ENCODE measurements at places on chromosomes 4 and X. TPM values are rescaled to one million over a fixed set of nuclear protein-coding genes. Genes with fewer than 3 reads are reported as not detected.

DNA sequence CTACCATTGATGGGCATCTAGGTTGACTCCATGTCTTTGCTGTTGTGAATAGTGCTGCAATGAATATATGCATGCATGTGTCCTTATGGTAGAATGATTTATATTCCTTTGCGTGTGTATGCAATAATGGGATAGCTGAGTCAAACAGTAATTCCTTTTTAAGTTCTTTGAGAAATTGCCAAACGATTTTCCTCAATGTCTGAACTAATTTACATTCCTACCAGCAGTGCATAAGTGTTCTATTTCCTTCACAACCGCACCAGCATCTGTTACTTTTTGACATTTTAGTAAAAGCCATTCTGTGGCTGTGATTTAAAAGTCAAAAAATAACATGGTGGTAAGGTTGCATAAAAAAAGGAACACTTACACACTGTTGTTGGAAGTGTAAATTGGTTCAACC lies 103.1 kb upstream of the FAM47B start:
- H3K4me3 ChIP-seq = no peak overlapping the region
- DNase-seq = no peak
- H3K27ac ChIP-seq = no peak overlapping the region
- H3K4me1 ChIP-seq = no peaks in the 10 kb centered on the region

- DNase-seq = no peak
- H3K27ac ChIP-seq = peak overlapping the region; percentile 86
- H3K4me1 ChIP-seq = peaks cover 46% of the 10 kb centered on the region
- no peaks in the 10 kb centered on the region for H3K27me3 ChIP-seq
- H3K4me3 ChIP-seq = no peak overlapping the region
Measured at GRCh38 chrX:65706041-65706828, 38.8 kb downstream of the MSN start.

- no peak overlapping the region for H3K27ac ChIP-seq
- no peaks in the 10 kb centered on the region for H3K4me1 ChIP-seq
Measured at GRCh38 chrX:50343917-50344316, 126.7 kb downstream of the DGKK start.

C1QTNF7 gene
- not detected for total RNA-seq

GRCh38 chrX:64350047-64350446 lies 45.2 kb downstream of the MTMR8 start:
- H3K36me3 ChIP-seq = peaks cover 2% of the 10 kb centered on the region
- no peak for DNase-seq
- H3K27me3 ChIP-seq = no peaks in the 10 kb centered on the region
- H3K27ac ChIP-seq = no peak overlapping the region
- no peak overlapping the region for H3K4me3 ChIP-seq

NPNT gene
- total RNA-seq = not detected

DNA sequence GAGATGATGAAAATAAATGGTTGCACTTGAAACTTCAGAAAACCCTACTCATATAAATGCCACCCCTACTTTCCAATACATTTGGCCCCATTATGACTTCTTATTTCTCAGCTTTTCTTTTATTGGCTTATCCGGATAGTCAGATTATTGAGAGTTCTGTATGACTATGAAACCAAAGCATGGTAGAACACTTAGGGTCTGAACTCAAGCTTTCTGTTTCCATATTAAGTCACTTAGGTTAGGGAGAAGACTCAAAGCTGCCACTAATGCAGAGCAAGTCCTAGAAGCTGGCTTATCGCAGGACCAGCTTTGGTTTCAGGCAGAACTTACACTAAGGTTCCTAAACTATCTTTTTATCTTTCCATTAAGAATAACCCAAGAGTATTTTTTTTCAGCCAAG lies 229.9 kb upstream of the CPEB2 start:
- no peaks in the 10 kb centered on the region for H3K36me3 ChIP-seq
- no peak overlapping the region for H3K27ac ChIP-seq
- no peak overlapping the region for H3K4me3 ChIP-seq

All from osteocyte (in vitro differentiated cells).